ENCODE measurements at places on chromosomes 11 and 22.

- DNase-seq: peak; percentile 61
Measured at GRCh38 chr22:25478528-25478927, 85.9 kb upstream of the GRK3 start.

GRCh38 chr22:34236527-34236926 lies 316.3 kb upstream of the LARGE1 start:
- DNase-seq: peak; percentile 81

DNA sequence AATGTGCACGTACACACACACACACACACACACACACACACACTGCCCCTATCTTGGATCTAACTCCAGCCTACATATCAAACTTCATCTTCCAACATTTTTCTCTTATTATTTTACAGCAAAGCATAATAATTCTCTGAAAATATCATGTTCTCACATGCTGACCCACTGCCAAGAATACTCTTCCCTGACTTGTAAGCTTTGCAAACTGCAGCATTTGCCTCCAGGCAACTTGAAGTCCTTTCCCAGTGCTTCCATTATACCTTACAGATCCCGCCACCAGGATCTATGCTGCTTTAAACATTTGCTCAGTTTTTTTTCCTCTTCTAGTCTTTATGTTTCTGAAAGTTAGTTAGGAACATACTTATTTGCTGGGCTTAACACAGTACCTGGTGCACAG lies 483.3 kb upstream of the ARHGAP42 start:
- DNase-seq: peak; percentile 2

DNA sequence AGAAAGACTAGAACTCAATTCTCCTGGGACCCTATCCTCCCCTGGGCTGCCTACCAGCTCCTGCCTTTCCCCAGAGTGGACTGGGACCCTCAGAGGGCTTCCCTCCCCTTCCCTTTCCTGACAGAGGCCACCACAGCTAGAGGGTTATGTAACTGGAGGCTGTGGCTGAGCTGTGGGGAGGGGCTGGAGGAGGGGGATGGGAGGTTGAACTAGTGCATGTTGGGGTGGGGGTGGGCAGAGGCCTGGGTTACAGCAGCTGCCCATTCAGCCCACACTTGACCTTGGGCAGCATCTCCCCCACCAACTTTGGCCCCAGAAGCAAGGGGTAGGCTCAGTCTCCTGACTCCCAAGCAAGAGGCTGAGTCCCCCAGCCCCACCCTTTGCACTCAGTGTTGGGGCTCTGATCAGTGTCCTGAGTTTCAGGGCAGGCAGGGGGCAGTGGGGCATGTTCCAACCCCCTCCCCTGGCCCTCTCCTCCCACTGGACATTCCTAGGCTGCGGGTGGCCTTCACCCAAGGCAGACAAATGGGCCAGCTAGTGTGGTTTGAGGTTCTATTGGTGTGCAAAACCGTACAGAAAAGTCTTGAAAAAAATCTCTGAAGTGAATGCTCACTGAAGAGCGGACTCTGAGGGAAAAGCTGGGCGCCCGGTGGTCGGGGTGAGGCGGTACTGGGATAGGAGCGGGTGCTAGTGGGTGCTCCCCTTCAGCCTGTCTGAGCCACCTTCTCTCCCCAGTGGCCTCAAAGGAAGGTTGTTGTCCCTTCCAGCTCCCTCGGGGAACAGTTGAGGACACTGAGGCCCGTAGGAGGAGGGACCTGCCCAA lies 3.8 kb downstream of the KCNC1 start:
- no peak for DNase-seq

DNA sequence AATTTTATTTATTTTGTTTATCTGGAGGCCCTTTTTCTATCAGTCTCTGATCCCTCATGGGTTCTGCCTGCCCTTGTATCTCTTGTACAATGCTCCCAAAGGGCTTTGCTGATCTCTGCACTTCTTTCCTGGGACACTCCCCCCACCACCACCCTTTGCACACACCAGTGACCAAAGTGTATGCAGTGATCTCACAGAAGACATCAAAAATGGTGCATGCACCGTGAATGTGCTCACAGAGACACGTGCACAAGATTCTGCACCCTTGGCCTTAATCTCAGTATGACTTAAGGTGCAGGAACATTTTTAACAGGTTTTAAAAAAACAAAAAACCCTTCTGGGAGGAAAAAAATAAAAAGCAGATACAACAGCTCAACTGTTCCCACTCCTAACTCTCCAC lies 12.2 kb upstream of the ADSL start:
- DNase-seq: no peak

- no peak for DNase-seq
Measured at GRCh38 chr22:42654436-42655073, 5.4 kb upstream of the CYB5R3 start.

GRCh38 chr11:105298630-105299029 lies 159.1 kb upstream of the CARD18 start:
- no peak for DNase-seq

- no peak for DNase-seq
Measured at GRCh38 chr11:100675115-100675650, 11.9 kb upstream of the ARHGAP42 start.

- DNase-seq: no peak
Measured at GRCh38 chr11:100663583-100663982, 23.5 kb upstream of the ARHGAP42 start.

DNA sequence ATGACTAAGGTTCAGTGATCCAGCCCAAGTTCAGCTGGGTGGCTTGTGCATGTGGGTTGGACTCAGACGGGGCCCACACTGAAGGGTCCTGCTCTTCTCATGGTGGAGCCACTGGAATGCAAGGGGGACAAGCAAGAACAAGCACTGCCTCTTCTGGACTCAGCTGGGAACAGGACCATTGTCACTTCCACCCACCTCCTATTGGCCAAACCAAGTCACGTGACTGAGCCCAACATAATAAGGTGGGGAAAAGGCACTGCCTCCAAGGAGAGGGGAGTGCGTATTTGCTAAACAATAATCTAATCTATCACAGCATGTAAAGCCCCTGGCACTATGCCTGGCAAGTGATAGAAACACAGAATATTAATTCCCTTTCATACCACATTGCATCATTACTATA lies 87.1 kb downstream of the CHST1 start:
- DNase-seq: no peak

DNA sequence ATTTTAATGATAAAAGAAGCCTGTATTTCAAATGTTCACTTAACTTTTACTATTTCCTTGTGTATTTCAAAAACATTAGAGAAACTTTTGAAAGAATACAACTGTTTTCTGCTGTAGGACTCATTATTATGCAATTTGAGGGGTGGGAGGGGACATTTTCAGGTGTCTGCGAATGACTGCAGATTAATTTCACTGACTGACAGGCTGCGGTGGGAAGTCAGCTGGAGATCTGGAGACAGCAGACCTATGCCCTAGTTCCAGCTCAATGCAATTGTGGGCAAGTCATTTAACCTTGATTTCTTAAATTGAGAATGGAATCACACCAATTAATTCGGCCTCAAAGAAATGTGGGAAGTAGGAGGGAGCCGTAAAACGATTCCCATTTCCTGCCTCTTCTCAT lies 128.7 kb downstream of the ARL14EP start:
- no peak for DNase-seq

DNA sequence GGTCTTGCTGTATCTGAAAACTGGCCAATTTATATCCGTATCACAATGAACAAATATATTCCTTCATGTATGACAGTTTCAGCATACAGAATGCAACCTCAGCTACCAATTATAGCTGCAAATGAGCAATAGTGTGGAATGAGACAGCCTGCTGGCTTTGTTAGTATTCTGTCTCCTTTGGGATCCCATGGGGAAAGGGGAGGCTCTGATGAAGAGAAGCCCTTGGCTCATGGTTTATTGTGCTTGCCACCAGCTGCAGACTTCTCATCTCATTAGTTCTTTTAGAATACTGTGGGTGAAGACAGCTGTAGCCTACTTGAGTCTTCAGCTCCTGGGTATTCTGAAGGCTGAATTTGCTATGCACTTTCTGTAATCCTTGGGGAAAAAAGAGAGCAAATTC lies 42.4 kb downstream of the PITPNB start:
- no peak for DNase-seq

GRCh38 chr11:2987881-2988861 lies 4.0 kb downstream of the NAP1L4 start:
- peak; percentile 26 for DNase-seq

GRCh38 chr11:2203440-2204259 lies 32.0 kb upstream of the TH start:
- no peak for DNase-seq

DNA sequence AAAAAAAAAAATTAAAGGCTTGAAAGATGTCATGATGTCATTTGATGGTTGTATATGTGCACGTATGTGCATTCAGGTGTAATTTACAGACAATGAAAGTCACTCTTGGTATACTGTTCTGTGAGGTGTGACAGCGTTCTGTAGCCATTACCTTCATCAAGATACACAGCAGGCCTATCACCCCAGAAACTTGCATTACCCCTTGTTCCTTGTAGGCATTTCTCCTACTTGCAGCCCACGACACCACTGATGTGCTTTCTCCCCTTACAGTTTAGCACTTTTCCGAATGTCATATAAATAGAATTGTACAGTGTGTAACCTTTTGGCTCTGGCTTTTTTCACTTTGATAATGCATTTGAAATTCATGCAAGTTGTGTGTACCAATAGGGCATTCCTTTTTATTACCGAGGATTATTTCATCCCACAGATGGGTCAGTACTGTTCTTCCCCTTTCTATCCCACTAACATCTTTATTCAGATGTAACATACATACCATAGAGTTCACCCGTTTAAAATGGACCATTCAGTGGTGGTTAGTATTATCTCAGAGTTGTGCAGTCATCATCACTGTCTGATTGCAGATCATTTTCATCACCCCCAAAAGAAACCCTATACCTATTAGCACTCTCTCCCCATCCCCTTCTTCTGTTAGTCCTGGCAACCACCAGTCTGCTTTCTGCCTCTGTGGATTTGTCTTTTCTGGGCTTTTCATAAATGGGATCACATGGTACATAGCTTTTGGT lies 30.3 kb downstream of the BCR start:
- no peak for DNase-seq

GRCh38 chr11:124633355-124633754 lies 10.7 kb downstream of the TBRG1 start:
- DNase-seq: no peak

DNA sequence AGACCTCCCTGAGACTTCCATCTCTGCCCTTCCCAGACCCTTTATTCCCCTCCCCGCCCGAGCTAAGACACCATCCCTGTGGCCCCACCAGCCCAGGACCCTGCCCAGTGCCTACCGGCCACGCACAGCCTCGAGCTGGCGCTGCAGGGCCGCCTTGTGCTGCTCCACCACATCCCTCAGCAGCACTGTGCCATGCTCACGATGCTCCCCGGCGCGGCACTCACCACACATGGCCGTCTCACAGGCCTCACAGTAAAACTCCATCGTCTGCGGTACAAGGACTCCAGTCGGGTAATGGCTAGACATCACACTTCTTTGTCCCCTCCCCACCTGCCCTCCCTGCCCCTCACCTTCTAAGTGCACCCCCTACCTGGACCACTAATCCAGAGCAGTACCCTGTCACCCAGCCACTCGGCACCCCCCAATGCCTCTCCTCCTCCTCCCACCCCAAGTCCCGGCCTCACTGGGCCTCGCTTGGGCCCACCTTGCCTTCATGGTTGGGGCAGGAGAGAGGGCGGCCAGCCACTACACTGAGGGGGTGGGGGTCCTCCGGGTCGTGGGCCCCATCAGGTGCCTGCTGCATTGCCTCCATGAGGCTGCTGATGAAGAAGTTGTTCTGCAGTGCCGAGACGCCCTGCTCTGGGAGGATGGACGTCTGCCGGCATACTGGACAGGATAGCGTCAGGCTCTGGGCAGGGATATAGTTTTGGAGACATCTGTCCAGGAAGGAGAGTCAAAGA lies 16.0 kb downstream of the TRIM3 start:
- no peak for DNase-seq

GRCh38 chr11:128501008-128501407 lies 86.3 kb downstream of the ETS1 start:
- DNase-seq: no peak

- no peak for DNase-seq
Measured at GRCh38 chr22:39527481-39527961, 5.0 kb downstream of the RPS19BP1 start.

GRCh38 chr11:23797624-23798419 lies 699.0 kb upstream of the LUZP2 start:
- peak; percentile 82 for DNase-seq

GRCh38 chr11:73859671-73860070 lies 17.0 kb downstream of the COA4 start:
- no peak for DNase-seq

- DNase-seq: no peak
Measured at GRCh38 chr11:117300283-117300663, 9.1 kb downstream of the BACE1-AS start.

DNA sequence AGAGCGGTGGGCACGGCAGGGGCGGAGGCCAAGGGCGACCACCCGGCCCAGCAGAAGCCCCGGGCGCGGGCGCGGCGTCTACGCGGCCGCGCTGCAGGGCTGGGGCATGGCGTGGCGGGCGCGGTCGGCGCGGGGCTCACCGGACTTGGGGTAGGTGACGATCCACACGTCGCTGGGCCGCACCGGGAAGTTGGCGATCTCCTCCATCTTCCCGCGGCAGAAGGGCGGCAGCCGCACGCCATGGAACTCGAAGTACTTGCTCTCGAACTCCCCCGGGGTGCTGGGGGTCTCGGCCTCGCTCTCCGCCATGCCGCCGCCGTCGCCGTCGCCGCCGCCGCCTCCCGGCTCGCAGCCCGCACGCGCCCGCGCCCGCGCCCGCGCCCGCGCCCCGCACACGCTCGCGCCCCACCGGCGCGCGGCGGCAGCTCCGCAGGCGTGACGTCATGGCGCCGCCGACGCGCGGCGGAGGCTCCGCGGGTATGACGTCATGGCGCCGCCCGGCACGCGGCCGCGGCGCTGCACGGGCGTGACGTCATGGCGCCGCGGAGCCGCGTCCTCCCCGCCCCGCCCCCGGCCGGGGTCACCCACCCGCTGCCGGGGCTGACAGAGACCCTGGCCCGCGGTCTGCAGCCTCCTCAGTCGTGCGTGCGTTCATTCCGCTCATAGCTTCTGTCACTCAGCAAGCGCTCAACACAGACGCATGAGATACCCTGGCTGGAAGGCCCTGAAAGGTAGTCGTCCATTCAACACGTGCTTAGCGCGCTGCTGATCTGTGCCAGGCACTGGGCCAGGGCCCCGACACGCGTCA lies at the start of gene SULT4A1:
Gene SULT4A1 (minus strand): TSS at position 440 of the 808 bp plus-strand sequence. CDS start 131 bp downstream, at position 309.
- no peak for DNase-seq

- no peak for DNase-seq
Measured at GRCh38 chr11:64870176-64870892, 8.1 kb downstream of the EHD1 start.

- no peak for DNase-seq
Measured at GRCh38 chr22:17013396-17014100, 5.5 kb upstream of the GAB4 start.

DNA sequence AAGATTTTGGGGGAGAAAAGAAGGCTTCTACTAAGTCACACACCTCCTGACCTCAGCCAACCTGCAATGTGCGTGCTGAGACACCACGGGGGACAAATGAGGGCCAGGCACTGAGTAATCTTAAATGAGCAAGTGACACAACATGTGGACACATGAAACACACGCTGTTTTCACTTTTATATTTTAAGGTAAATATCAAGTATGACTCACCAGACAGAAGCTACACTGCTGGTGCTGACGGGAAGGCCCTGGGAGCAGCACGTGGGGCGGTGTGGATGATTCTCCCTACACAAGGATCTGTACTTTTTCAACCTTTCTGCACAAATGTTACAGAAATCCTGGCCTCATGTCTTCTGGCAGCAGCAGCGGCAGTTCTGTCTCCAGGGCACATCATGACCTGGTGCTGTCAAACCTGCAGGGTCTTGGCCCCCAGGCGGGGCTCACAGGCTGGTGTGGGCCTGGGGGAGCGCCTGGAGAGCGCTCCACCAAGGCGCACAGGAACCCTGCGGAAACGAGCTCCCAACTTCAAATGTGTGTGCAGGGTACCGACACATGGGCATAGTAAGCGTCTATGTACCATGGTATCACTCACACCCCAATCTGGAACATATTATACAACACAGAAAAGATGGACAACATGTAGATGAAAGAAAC lies 61.7 kb downstream of the DGCR2 start:
- DNase-seq: no peak
